ENCODE measurements at places on chromosomes 6 and 20.

GRCh38 chr6:145895802-145896201 is 68.4 kb downstream of the SHPRH start:
- ATAC-seq = no peak

- no peak for ATAC-seq
Measured at GRCh38 chr6:82216549-82216948, 31.0 kb downstream of the IBTK start.

- peak; percentile 90 for ATAC-seq
Measured at GRCh38 chr6:4801491-4802110, 25.4 kb downstream of the CDYL start.

- ATAC-seq = peak; percentile 78
Measured at GRCh38 chr6:5506149-5506548, 244.8 kb downstream of the FARS2 start.

DNA sequence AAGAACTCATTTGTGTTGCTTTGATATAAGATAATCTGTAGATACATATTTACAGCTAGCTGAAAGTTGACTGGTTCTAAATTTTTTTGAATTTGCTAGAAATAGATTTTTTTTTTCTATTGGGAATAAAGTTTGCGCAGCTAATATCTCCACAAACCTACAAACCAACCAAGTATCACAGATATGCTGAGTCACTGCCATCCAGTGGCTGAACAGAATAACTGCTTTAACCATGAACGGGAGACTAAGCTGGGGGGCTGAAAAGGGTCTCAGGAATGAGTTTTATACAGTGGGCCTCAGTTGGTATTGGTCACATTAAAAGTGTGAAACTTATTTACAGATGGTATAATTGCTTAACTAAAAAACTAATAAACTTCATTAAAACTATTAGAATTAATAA is 326.7 kb upstream of the CNR1 start:
- ATAC-seq = no peak

- no peak for ATAC-seq
Measured at GRCh38 chr20:31475472-31476293, 595 bp downstream of the REM1 start.

DNA sequence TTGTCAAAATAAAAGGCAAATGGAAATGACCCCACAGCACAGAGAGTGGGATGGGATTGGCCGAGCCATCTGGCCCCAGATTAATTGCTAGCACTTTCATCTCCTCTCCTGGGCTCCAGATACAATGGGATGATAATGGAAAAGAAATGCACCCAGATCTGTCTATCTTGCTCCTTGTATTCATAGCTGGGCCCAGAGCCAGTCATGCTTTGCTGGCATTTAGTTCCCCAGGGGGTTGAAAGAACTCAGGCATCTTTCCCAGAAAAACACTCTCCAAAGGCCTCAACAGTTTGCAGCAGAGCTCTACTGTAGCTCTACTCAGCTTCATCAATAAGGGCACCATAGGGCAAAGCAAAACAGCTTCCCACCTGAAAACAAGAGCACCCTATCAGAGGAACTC is 116.0 kb upstream of the FOXA2 start:
- no peak for ATAC-seq

DNA sequence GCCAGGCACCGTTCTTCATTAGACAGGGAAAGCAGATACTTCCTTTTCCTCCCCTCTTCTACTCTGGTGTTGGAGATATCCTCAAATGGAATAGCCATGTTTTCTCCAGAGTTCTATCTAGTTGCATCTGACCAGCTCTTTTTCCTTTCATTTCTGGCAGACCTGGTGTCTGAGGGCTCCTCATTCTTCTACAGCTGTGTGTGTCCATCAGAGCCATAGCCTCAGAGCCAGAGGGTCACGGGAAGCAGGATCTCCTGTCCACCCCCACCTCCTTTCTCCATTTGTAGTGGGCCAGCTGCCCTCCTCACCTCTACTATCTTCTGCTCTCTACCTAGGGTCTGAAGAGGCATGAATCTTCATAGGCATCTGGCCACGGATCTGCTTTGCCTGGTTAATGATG is 57.0 kb downstream of the TSPYL4 start:
- ATAC-seq = no peak

DNA sequence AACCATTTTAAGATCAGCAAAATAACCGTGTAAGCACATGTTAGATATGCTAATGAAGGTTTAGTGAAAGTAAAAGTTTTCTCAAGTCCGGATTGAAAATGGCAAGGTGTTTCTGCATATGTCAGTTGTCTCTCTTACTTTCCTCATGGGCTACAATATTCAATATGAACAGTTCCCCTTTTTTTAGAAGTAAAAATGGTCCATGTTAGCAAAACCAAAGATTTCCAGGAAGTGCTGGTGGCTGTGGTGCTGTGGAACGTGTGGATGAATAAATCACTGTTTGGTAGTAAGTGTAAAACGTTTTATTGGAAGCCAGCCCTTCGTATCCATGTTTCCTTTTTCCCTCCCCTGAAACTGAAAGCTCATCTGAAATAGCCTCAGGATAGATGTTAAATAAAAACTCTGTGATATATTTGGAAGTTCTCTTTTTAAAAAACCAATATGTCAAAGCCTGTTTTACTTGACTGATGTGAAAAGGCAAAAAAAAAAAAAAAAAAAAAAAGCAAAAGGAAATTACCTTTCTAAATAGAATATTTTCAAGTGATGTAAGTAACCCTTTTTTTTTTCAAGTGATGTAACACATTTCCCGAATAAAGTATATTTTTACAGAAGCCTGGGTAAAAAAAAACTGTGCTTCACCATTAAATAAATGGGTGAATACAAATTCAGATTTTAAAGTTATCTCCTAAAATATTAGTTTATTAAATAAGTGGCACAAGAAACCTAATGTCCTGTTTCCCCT is 41.9 kb downstream of the PLEKHG1 start:
- peak; percentile 78 for ATAC-seq

GRCh38 chr20:31845300-31845863 is at the start of gene FOXS1:
TSS of gene FOXS1 (minus strand) at chr20:31845604. CDS start at chr20:31845542, 62 bp downstream.
- ATAC-seq = no peak

GRCh38 chr6:79864001-79864400 is 83.4 kb downstream of the ELOVL4 start:
- ATAC-seq = no peak

DNA sequence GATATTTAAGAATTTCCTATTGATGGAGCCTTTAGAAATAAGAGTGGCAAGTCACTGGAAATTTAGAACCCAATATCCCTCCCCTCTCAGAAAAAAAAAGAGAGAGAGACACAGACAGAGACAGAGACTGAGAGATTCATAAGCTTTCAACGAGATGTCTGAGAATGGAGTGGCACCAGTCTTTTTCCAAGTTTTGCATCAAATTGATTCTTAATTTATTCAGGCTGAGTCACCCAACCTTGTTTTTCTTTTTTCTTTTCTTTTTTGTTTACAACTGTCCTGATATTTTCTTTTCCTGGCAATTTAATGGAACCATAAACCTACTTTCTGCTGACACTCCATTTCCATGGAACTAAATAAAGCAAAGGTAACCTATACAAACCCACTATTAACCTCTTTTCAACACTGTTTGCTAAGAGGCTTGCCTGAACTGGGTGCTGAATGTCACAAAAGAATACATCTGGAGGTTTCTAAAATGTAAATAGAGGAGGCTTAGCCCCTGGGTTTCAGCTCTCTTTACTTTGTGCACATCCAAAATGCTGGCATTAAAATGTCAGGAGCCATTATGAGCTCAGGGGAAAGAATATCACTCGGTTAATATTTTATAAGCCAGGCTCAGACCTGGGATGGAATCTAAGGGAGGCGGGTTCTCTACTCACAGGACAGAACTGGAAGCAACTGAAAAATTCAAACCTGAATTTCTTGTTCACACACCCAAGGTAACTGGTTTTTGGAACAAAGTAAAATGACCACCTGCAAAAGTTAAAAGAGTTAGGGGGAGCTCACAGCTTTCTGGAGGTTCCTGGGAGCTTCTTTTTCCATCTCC is 100.8 kb downstream of the BFSP1 start:
- no peak for ATAC-seq

All from stimulated activated memory B cell treated with anti-CD40 and anti-IgM and Interleukin-4, amounts not matched to agents 10 μg/mL and 1 μg/mL and 100 μg/mL, for 72 hours (primary cell).